ENCODE measurements at places on chromosomes 5 and 9. TPM values are rescaled to one million over a fixed set of nuclear protein-coding genes. Genes with fewer than 3 reads are reported as not detected.

Gene BRD3
- total RNA-seq: 24.6 TPM

Gene FAM13B
- total RNA-seq: 38.0 TPM

Gene ANKRD33B
- 5.6 TPM for total RNA-seq

Gene WNK2
- 3.8 TPM for total RNA-seq

Gene ZNF658
- 1.7 TPM for total RNA-seq

Gene TRIO
- 13.3 TPM for total RNA-seq

Gene SPINK13
- not detected for total RNA-seq

Gene NRG2
- total RNA-seq: 0.06 TPM

Gene LMX1B
- total RNA-seq: not detected

Gene ABLIM3
- 0.53 TPM for total RNA-seq

Gene IL7R
- total RNA-seq: 314 TPM

DNA sequence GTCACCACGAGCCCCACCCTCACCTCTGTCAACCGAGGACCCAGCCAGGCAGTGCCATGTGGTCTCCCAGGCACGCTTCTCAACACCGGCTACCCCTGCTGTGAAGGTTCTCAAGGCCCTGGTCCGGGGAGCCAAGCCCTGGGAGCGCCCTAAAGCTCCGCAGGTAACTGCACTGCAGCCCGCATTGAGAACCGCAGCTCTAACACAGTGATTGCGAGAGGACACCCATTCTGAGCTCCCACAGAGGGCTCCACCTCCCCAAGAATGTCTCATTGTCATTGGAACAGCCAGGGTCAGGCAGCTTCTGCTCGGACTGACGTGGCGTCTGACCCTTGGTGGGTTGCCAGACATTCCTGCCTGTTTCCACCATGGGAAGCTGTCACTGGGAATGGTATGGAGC lies 88.3 kb downstream of the ANKRD33B start:
- DNase-seq: no peak

DNA sequence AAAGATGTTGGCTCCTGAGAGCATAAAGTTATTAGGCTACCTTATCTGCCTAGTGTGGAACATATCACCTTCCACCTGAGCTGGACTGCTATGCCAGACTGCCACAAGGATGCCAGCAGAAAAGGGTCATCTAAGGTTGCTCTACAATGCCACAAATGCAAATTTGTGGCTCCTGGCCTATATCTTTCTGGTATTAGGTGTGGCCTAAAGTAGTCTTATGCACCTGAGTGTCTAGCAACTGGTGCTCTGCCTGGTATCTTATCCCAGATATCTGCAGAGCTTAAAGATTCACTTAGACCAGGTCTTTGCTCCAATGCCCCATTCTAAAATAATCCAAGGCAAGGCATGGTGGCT lies 34.7 kb downstream of the DTWD2 start:
- no peak for DNase-seq

DNA sequence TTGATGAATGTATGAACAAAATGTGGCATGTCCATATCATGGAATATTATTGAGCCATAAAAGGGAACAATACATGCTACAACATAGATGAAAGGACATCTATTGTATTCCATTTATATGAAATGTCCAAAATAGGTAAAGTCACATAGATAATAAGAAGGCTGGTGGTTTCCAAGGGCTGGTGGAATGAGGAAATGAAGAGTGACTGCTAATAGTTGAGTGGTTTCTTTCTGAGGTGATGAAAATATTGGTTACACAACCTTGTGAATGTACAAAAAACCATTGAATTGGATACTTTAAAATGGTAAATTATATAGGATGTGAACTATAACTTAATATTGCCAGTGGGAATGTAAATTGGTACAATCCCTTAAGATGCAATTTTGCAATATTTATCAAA lies 5.2 kb downstream of the ARSB start:
- DNase-seq: no peak

GRCh38 chr9:78745331-78745730 lies 448.4 kb downstream of the PSAT1 start:
- DNase-seq: no peak

GRCh38 chr9:78295177-78295575 lies 1.7 kb upstream of the PSAT1 start:
- DNase-seq: no peak

- DNase-seq: peak; percentile 79
These were observed 992 bp upstream of the RPP25L start for GRCh38 chr9:34612788-34613390.

- no peak for DNase-seq
These were observed 28.3 kb downstream of the SLF1 start for GRCh38 chr5:94646758-94647157.

DNA sequence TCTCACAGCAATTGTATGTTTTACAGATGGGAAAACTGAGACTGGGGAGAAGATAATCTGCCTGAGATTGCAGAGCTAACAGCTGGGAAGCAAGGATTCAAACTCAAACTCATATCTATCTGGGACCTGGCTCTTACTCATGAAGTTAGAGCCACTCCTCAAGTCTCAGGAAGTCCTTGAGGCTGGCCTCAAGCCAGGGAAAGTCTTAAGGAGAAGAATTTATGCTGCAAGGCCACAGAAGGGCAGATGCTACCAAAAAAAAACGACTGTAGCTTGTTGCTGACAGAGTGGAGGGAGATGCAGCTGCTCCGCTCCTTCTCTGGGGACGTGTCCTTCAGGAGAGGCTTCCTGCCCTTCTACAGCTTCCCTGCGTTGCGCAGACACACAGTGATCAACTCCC lies 39.8 kb downstream of the BARHL1 start:
- DNase-seq: no peak

GRCh38 chr9:77748214-77748772 lies 100.2 kb upstream of the GNA14 start:
- no peak for DNase-seq

DNA sequence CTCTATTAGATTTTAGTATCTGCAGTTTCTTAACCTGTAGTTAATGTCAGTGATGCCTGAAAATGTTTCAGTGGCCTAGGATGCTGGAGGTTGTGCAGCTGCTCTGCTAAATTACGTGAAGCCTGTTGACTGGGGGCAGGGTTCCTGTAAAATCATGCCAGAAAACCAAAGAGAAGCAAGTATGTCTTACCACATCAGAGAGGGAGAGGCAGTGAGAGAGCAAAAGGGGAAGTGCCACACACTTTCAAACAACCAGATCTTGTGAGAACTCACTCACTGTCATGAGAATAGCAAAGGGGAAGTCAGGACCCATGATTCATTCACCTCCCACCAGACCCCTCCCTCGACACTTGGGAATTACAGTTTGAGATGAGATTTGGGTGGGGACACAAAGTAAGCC lies 83.9 kb upstream of the CYLC2 start:
- DNase-seq: no peak

DNA sequence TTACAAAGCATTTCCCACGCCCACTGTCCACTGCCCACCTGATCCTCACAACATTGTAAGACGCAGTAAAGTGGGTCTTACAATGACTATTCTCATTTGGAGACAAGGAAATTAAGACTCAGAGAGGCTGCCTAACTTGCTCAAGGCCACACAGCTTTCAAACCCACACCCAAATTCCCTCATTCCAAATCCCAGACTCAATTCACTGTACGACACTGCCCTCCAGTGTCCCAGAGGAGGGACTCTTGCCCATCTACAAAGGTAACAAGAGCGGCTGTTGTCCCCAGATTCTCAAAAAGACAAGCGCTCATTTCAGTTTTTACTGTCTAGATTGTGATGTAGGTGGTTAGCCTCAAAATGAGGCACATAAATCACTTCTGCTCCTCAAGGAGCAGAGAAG lies 184.6 kb downstream of the ACTL7B start:
- DNase-seq: no peak

DNA sequence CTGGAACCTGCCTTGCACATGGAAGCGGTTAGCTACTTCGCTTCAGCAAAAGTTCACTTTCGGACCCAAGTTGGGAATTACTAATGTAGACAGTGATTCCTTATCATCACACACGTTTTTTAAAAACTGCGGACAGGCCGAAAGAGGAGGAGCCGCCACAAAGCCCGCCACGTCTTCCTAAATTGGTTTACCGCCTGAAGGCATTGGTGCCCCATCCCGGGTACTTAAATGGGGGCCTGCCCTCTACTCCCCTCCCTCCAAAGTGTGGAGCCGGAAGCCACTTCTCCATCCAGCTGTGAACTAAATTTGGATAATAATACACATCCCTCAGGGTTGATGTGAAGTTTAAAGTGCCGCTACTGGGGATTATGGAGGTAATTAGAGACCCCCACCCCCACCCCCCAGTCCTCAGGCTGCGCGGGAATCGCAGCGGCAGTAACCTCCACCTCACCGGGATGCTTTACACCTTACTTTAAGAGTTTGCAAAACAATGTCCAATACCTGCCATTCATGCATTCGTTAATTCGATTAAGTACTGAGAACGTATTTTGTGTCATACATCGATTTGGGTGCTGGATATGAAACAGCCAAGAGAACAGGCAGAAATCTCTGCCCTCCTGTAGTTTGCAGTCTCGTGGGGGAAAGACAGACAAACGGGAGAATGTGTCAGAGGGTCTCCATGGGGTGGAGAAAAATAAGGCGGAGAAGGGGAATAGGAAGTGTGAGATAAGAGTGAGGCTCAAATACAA lies 937 bp upstream of the MACROH2A1 start:
- no peak for DNase-seq

- no peak for DNase-seq
These were observed 248.0 kb downstream of the NTRK2 start for GRCh38 chr9:84917366-84918070.

DNA sequence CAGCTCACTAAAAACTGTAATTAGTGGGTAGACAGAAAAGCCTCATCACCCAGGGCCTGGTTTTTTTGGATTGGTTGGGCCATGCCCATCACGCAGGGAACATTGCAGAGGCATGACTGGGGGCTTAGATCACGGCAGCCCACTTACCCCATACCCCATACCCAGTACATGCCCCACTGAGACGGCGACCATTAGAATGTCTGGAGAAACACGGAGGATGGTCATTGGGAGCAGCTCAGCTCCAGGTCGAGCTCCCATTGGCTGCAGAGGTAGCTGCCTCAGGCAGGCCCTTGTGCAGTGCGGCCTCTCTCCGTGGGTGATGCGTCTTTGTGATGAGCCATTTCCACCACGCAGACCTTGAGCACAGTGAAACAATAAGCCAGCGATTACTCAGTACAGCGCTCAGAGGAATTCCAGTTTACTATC lies 204.0 kb downstream of the GADD45G start:
- DNase-seq: peak; percentile 25

DNA sequence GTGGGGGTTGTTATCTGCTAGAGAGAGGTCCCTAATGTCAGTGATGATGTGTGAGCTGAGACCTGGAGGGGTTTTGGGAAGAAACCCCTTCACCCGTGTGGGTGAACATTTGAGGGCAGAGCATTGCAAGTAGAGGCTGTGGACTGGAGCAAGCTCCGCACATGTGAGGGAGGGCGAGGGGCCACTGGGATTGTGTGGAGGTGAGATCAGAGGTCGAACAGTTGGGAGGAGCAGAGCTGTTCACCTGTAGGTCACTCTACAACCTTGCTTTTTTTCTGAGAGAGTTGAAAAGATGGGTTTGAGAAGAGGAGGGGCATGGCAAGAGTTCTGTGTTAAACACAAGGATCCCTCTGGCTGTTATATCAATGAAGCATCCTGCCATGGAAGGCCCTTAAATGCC lies 480.4 kb upstream of the ZNF608 start:
- no peak for DNase-seq

- DNase-seq: no peak
These were observed 169.0 kb downstream of the PDZD2 start for GRCh38 chr5:31807789-31808540.

DNA sequence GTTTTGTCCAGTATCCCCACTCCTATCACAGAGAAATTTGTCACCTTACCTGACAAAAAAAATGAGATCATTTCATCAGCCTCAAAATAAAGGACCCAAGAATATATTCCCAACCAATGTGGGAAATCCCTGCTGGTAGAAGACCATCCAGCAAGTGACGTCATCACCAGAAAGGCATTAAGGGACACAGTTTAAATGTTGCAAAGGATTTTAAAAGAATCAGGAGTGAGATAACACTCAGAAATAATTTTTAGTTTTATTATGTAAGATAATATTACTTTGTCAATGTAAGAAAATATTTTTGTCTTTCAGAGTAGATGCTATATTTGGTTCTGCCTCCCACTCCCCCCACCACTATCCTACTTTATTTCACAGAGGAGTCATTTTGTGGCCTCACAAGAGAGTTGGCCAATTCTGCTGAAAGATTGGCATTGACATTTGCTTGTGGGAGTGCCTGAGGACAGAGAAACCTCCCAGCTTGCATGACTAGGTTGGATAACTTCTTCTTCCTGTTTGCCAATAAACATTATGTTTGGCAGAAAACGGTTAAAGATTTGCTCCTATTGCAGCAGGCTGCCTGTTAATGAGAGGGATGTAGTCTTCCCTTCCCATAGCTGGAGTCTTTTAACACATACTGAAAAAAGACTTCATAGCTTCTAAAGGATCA lies 288.6 kb upstream of the DAB2 start:
- no peak for DNase-seq

DNA sequence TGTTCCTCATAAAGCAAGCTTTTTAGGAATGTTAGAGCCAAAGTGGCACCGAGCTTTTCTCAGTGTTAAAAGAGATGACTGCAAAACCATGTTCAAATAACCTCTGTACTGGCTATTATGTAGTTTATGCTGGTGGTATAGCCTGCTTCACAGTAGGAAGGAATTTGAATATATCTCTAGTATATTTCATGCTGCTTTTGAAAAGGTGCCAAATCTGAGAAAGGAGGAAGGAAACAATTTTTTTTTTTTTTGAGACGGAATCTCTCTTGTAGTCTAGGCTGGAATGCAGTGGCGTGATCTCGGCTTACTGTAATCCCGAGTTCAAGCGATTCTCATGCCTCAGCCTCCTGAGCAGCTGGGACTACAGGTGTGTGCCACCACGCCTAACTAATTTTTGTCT lies 13.5 kb downstream of the CREBRF start:
- DNase-seq: no peak

- DNase-seq: no peak
These were observed 33.9 kb downstream of the SH3PXD2B start for GRCh38 chr5:172420235-172420939.

DNA sequence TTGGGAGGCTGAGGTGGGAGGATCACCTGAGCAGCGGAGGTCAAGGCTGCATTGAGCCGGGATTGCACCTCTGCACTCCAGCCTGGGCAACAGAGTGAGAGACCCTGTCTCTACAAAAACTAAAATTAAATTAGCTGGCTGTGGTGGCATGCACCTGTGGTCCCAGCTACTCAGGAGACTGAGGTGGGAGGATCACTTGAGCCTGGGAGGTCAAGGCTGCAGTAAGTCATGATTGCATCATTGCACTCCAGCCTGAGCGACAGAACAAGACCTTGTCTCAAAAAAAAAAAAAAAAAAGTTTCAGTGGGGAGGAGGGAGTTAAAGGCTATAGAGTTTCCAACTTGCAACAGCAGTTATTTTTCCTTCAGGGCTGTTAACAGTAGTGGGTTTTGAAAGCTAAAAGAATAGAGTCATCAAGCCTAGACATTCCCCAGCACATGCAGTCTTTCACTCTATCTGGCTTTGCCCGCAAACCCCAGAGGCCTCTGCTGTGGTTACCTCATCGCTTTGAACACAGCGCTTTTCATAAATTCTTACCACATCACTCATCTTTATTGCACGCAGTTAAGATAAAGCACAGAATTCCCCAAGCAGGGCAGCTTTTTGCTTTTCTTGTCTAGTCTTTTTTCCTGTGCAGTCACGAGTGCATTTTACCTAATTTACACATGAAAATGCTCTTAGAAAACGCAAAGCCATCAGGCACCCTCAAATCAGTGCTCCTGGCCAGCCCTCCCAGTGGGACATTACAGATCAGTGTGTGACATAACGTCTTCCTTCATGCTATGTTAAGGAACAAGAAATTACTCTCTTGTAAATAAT lies 8.7 kb upstream of the SLC2A8 start:
- DNase-seq: peak; percentile 87

GRCh38 chr9:16690628-16691027 lies 179.8 kb downstream of the BNC2 start:
- no peak for DNase-seq

- no peak for DNase-seq
These were observed 109.3 kb downstream of the DAPK1 start for GRCh38 chr9:87606841-87607521.
